ENCODE measurements at places on chromosomes 1 and 21. TPM values are rescaled to one million over a fixed set of nuclear protein-coding genes. Genes with fewer than 3 reads are reported as not detected.

EFNA3 gene
- 8.4 TPM for total RNA-seq

FMN2 gene
- total RNA-seq, result 3.7 TPM

SPATA45 gene
- not detected for total RNA-seq

ADCY10 gene
- not detected for total RNA-seq

OR2T35 gene
- not detected for total RNA-seq

OR10K2 gene
- not detected for total RNA-seq

S100A7 gene
- total RNA-seq, result not detected

RPS6KA1 gene
- 17.3 TPM for total RNA-seq

PAPPA2 gene
- not detected for total RNA-seq

IL24 gene
- 0.31 TPM for total RNA-seq

SPATA21 gene
- 0.05 TPM for total RNA-seq

WDR64 gene
- total RNA-seq, result not detected

LRIF1 gene
- total RNA-seq, result 18.4 TPM
